Activated CD8-positive, alpha-beta T cell treated with anti-CD3 and anti-CD28 coated beads for 36 hours (primary cell): ENCODE measurements at places on chromosomes 1 and 21.

DNA sequence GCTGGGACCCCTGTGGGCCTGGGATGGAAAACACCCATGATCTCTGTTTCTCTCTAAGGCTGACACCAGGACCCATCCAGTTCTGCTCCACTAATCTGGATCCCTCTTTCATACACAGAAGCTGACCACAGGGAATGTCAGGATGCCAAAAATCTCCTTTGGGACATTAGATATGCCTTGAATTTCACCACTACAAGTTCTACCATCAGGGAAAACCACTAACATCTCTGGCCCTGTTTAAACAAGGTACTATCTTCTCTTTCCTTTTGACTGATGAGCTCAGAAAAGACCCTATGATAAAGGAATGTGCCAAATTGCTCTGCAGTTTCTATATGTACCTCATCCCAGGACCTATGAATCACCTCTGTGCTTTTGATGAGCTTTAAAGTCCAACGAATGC, 10.2 kb upstream of the PLXNA2 start:
- no peak overlapping the region for H3K27ac ChIP-seq
- peaks cover 26% of the 10 kb centered on the region for H3K27me3 ChIP-seq
- DNase-seq, result no peak

- H3K4me3 ChIP-seq, result no peak overlapping the region
- no peak overlapping the region for H3K27ac ChIP-seq
- peaks cover 38% of the 10 kb centered on the region for H3K4me1 ChIP-seq
Observed at GRCh38 chr1:10935724-10936123, 76.7 kb upstream of the TARDBP start.

- no peak overlapping the region for H3K4me3 ChIP-seq
- peaks cover 8% of the 10 kb centered on the region for H3K27me3 ChIP-seq
- H3K27ac ChIP-seq, result no peak overlapping the region
- no peaks in the 10 kb centered on the region for H3K36me3 ChIP-seq
Observed at GRCh38 chr1:147389532-147390184, 147.2 kb downstream of the CHD1L start.

DNA sequence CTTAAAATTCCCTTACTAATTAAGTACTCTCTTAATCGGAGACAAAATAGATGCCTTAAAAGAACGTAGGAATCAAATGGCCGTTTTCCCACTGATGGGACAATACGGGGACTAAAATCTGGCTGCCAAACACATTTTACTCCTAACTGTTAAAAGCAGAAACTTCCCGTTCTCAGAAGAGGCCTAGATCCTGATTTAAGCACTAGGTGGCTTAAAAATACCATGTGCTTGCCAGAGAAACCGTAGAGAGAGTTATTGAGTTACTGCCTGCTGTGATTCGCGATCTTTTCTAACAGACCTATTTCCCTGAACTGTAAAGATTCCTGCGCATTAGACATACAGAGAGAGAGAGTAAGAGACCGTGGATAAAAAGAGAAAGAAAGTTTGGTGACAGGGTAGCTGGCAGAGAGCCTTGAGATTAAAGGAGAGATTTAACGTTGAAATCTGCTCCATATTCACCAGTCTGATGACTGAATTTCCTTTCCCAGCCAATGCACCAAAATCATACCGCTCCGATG, 54.4 kb upstream of the STUM start:
- no peaks in the 10 kb centered on the region for H3K36me3 ChIP-seq
- no peak for DNase-seq
- no peak overlapping the region for H3K4me3 ChIP-seq

- H3K36me3 ChIP-seq, result no peaks in the 10 kb centered on the region
- H3K27me3 ChIP-seq, result peaks cover 5% of the 10 kb centered on the region
- H3K4me1 ChIP-seq, result no peaks in the 10 kb centered on the region
- H3K27ac ChIP-seq, result no peak overlapping the region
- H3K4me3 ChIP-seq, result no peak overlapping the region
- no peak for DNase-seq
Observed at GRCh38 chr1:214002472-214002871, 14.7 kb downstream of the PROX1 start.

GRCh38 chr1:111804776-111805175, 49.1 kb downstream of the DDX20 start:
- H3K4me1 ChIP-seq, result no peaks in the 10 kb centered on the region
- no peak for DNase-seq
- no peaks in the 10 kb centered on the region for H3K27me3 ChIP-seq
- no peaks in the 10 kb centered on the region for H3K36me3 ChIP-seq
- no peak overlapping the region for H3K4me3 ChIP-seq
- no peak overlapping the region for H3K27ac ChIP-seq
